ENCODE measurements at places on chromosomes 3 and 15.

DNA sequence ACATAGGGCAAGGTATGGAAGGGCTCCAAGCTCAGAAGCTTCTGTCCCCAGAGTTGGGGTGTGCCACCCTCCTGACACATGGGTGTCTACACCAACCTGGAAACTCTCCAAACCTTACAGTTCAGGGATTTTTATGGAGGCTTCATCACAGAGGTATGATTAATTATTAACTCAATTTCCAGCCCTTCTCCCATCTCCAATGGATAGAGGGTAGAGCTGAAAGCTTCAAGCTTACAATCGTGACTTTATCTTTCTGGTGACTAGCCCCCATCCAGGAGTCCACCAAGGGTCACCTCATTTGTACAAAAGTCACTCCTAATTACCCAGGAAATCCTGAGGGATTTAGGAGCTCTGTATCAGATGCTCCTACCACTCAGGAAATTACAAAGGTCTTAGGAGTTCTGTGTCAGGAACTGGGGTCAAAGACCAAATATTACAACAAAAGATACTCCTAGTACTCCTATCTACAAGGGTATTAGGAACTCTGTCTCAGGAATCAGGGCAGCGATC, 62.7 kb downstream of the TFDP2 start:
- DNase-seq, result no peak

DNA sequence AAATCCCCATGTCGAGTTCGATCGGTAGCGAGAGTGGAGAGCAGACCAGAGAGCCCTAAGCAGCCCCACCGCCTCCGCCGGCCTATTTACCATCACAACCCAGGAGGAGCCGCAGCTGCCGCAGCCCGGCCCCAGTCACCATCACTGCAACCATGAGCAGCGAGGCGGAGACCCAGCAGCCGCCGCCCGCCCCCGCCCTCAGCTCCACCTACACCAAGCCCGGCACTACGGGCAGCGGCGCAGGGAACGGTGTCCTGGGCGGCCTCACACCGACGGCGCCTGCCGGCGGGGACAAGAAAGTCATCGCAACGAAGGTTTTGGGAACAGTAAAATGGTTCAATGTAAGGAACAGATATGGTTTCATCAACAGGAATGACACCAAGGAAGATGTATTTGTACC, 89.5 kb upstream of the TPM1 start:
- DNase-seq, result no peak

GRCh38 chr15:65675551-65675950, 53.8 kb downstream of the SLC24A1 start:
- DNase-seq, result no peak

- DNase-seq, result no peak
Measured at GRCh38 chr3:76222201-76222600, 436.9 kb upstream of the ZNF717 start.

DNA sequence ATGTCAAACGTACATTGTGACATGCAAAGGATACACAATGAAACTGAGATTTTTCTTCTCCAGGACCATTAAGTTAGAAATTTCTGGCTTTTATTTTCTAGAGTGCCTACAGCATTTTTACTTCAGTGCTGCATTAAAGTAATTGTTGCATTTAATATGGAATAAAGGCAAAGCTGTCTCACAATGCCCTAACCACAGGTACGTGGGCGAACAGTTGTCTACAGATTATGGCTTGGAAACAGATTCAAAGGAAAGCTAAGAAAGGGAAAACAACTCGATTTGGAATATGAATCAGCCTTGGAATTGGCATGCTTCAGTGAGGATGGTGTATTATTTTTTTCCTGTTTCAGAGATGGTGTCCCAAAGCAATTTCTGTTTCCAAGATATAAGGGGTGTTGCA, 79.1 kb upstream of the TUSC7 start:
- no peak for DNase-seq

DNA sequence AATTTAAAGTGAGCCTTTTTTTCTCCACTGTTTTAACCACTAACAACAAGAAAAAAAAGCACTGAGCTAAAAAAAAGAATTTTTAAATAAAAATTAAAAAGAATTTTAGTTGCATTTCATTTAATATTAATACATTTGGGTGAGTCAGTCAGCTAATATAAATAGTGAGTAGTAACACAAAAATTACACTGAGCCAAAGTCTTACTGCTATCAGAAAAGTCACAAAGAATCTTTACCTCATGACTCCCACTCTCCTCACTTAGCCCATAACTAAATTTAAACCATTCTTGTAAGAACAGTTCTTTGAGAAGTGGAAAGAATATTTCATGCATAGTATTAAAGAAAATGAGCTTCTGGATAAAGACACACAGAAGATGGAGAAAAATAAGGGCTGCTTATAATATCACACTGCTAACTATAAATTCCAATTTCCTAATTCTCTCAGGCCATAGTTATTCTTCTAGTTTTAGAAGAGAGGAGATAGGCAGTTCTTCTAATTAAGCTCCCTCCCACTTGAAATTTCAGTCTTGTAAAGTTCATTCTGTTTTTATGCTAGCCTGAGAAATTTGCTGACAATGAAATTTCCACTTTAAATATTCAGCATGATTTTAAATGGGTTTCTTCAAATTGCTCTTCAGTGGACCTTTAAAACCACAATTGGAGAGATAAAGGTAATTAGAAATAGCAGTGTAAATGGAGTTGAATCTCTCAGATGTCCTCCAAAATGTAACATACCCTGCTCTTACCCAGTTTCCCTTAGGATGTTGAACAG, 17.6 kb downstream of the SHQ1 start:
- no peak for DNase-seq

DNA sequence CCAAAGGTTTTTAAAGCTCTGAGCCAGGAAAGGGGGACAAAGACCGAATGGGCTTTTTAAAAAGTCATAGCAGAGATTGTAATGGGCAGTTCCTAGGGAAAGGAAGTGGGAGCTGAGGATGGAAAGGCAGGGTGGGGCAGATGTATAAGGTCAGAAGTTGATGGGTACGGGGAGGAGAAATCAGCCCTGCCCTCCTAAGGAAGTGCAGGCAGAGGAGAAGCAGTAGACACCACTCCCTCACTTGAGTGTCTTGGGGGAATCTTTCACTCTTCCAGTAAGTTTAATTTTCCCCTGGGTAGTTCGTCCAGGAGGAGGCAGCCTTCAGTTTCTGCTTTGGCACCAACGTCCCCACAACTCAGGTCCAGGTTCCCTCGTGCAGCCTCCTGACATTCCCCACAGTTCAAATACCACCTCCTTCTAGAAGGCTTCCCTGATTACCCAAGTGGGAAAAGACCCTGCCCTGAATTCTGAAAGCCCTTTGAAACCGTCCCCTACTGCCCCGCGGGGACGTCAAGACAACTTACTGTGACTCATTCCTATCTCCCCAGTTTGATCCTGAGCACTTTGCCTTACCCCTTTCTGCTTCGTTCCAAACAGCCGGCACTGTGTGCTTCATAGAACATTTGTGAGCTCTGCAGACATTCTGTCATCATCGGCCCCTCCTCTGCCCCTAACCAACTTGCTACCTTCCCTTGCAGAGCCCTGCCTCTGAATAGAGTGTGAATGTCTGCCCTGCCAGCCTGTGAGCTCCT, 14.3 kb upstream of the SRP14 start:
- DNase-seq, result no peak

DNA sequence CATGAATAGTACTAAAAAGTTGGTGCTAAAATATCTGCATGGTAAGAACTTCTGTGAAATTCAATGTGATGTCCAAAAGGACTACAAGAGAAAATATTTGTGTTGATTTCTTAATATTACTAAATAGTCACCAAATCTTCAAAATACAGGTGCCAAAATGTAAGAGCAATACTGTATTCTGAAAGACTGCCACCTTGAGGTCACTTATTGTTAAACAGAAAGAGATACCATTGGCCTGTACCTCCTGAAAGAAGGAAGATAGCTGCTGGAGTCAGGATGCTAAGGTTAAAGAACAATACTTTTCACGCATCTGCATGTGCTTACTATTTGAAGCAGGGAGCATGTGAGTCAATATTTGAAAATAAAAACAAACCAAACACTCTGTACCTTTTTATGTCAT, 72.0 kb upstream of the LSAMP start:
- DNase-seq, result no peak

DNA sequence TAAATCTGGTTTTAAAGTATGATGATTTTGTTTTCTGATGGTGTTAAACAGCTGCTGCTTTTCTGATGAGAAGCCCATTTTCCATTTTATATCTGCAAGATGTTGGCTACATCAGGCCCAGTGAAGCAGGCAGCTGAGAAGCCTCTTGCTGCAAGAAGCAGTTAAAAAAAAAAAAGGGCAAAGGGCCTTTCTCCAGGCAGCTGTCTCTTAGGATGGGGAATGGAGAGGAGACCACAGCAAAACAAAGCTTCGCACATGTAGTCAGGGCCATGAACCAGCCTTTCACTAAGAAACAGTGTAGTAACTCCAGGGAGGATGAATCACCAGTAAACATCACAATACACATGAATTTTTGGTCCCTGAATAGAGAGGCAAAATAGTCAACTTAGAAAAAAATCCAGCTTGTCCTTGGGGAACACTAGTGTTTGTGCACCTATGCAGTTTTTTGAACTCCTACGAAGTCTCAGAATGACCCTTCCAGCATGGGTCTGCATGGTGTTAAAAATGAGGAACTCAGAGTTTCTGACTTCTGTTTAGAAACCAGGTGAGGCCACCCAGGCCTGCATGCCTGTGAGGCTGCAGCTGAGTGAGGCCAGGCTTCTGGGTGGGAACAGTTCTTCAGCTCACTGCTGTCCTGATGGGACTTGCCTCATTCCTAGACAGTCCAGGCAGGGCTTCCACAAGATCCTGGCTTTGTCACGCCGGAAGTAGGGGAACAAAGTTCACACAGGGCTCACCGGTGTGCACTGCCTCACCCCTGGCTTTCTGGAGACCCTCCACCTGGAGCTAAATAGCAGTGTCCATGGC, 518.7 kb downstream of the MCTP2 start:
- no peak for DNase-seq

GRCh38 chr3:13281507-13282357, 138.4 kb downstream of the NUP210 start:
- DNase-seq, result no peak

GRCh38 chr15:28101201-28101600, 2.1 kb upstream of the OCA2 start:
- DNase-seq, result no peak

DNA sequence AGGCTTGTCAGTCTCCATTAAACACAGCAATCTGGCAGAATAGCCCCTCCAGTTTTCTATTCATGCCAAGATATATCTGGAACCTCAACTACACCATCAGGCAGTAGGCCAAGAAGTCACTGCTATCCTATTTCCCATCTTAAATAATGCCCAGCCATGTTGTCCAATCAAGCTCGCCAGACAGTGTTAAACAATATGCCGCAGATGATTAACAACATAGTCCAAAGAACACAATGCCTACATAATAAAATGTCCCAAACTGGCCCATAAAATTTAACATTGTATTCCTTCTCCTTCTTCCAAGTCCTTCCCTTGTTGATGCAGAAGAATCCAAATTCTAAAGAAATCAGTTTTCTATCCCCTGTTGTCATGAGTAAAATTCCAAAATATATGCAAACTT, 427.4 kb upstream of the PPP2R3A start:
- DNase-seq, result no peak

DNA sequence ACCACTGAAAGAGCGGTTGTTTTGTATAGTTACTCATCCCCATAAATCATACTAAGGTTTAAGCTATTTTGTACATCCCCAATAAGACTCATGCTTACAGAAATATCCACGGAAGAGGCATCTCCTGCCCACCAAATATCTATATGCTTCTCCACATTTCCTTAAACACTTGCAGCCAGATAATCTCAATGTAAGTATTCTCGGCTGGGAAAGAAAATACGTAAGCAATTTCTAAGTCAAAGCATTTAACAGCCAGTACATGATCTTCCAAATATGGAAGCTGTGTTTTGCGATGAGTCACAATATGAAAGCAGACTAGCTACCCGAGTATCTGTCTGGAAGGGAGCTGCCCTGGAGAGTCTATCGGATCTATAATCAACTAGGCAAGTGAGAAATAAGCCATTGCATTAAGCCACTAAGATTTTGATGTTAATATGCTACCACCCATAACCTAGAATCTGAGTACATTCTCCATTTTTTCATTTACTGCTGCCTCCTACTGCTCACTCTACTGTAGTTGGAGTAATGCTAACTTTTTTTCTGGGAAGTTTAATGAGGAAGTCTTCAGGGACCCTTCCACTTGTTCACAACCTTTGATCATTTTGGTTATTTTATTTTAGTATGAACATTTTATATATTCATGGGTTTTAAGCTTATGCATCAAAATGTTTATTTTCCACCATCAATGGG, 26.9 kb upstream of the ZMAT3 start:
- DNase-seq, result no peak

- DNase-seq, result no peak
Measured at GRCh38 chr3:135271177-135272025, 476.3 kb downstream of the EPHB1 start.

- DNase-seq, result no peak
Measured at GRCh38 chr3:143476965-143477640, 357.5 kb downstream of the CHST2 start.

DNA sequence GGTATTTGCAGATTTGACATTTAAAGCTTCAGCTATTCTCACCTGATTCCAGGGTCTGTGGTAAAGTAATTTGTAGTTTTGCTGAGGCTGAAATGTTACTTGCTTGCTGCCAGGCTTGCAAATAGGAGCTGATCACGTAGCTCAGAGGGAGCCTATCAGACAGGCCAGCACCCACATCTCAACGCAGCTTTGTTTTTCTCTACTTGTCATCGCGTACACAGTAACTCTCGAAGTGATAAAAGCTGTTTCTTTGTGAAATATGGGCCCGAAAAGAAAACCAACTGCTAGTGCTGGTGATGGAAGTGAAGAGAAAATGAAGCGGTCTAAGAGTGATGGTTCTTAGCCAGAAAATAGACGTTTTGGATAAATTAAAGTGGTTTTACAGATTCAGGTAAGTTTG, 23.4 kb downstream of the RAB5A start:
- no peak for DNase-seq

DNA sequence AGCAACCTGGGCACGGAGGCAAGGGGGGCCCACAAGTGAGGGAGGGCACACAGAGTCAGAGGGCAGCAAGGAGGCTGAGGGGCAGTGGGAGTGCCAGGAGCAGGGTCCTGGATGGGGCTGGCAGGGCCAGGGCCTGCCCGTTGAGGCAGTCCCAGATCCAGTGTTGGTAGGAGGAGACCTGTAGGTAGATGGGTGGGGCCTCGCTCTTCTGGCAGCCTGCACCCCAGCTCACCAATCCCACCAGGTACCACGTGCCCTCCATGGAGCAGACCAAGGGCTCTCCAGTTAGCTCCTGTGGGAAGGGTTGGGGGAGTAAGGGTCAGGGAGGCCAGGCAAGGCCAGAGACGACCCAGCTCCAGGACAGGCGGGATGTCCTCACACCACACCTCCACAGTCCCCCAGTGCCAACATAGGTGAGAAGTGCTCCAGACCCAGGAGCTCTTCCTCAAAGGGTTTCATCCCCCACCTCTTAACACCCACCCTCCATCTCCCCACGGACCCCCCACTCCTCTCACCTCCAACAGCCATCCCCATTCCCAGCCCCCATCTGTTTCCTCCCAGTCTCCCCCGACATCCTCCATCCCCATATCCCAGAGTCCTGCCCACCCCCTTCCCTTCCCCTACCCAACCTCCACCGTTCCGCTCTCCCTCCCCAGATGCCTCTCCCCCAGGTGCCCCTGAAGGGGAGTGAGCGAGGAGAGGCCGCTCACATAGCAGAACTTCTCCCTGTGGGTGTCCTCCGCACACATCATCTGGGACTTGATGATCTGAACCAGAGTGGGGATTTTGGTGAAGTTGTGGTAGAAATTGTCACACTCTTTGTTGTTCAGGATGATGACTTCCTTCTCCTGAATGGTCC, 5.2 kb downstream of the PRSS50 start:
- DNase-seq, result no peak

Data from activated T-cell treated with anti-CD3 and anti-CD28 coated beads for 48 hours (primary cell).